ENCODE measurements at places on chromosomes 1 and 21.

GRCh38 chr21:34899302-34899701, 149.8 kb downstream of the RUNX1 start:
- DNase-seq = no peak

GRCh38 chr1:245715291-245715701, 560.5 kb downstream of the KIF26B start:
- DNase-seq = no peak

DNA sequence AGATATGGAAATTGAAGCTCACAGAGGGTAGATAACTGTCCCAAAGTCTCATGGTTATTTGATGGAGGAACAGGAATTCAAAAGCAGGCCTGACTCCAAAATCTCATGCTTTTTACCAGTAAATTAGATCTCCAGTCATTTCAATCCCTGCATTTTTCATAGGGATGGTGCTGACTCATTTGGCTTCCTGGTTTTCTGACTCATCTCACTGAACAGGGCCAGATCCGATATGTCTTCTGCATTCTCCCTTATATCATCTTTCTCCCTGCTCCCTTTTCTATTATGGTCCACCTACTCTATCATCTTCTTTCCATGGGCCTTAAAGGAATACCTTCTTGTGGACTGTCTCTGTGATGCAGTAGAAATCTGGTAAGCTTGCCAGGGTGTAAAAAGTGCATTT, 187.2 kb downstream of the FGGY start:
- DNase-seq = no peak

GRCh38 chr1:157360023-157360390, 192.3 kb downstream of the FCRL5 start:
- DNase-seq = peak; percentile 77

DNA sequence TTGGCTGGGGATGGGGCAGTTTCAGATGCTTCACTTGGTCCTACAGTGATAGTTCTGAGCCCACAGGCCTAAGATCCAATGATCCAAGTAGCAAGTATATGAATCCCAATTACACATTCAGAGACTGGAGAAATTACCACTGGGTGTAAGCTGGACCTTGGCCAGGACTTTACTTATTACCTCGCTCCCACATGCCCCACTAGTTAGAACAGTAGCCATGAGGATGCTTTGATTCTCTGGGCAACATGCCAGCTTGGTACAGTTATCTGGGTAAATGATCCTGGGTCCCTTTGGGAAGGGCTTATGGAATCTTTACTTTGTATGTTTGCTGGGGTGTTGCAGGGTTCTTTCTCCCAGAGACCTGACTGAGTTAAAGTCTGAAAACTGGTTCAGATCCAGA, 5.0 kb upstream of the FCAMR start:
- DNase-seq = peak; percentile 57

DNA sequence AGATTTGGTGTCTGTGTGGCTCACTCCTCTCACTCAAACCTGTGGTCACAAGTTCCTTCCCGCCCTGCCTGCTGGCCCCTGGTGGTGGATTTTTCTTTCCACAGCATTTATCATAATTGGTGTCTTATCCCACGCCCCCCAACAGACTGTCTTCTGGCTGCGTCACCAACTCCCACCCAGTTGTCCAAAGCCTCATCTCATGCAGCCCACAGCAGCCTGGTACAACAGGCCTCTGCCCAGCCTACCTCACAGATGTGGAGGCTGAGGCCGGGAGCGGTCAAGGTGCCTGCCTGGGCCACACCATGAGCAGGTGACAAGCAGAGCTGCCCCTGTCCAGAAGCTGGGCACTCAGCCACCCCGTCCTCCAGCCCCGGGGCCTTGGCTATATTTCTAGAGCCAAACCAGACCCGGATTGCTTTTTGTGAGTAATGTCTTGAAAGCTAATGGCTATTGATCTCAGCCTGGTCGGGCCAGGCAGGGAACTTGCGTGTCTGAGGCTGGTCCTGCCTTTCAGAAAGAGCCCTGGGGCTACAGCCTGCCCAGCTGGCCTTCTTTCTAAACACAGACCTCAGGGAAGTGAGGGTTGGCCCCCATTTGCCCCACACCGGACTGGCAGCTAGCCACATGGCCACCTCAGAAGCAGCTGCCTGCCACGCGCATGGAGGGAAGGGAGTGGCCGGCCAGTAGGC, 2.6 kb downstream of the KCNAB2 start:
- no peak for DNase-seq
